ENCODE measurements at places on chromosomes 1 and 21.

GRCh38 chr1:237814319-237814924, 76.3 kb downstream of the ZP4 start:
- DNase-seq, result no peak

- DNase-seq, result no peak
Observed at GRCh38 chr1:45206808-45207623, 611 bp upstream of the ZSWIM5 start.

DNA sequence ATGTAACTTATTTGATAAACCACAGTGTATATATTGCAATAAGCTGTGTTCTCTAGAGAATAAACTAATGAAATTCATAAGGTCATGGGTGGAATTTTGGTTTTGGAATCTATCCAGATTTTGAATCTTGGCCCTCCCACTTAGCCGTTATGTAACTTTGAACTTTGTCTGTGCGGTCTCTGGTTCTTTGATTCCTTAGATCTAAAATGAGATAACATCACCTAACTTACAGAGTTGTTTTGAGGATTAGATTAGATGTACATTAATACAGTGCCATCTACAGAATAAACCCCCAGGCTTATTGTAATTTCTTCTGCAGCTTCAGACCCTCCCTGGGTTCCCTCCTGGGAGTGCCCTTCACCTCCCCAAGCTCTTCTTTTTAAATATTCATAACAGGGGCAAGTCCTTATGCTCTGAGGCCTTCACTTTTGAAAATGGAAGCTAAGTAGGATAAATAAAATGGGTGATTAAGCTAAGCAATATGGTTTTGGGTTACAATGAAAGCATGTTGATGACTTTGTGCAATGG, 124.3 kb downstream of the ATG4C start:
- no peak for DNase-seq

DNA sequence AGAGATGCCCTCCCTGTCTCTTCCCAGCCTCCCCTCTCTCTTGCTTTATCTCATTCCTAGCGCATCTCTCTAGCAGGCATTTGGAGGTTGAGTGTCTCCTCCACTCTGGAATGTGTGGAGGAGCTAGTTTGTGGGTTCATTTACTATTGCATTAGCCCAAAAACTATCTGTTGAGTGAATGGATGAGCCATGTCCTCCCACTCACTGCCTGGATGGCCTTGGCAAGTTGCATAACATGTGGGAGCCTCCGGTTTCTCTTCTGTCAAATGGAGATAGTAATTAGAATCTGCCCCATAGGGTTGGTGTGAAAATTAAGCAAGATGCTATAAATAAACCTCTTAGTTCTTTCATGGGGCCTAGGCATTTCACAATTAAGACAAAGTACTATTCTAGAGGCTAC, 181.8 kb downstream of the KAZN start:
- no peak for DNase-seq

- DNase-seq, result no peak
Observed at GRCh38 chr1:212513586-212513985, 80.9 kb downstream of the NENF start.

DNA sequence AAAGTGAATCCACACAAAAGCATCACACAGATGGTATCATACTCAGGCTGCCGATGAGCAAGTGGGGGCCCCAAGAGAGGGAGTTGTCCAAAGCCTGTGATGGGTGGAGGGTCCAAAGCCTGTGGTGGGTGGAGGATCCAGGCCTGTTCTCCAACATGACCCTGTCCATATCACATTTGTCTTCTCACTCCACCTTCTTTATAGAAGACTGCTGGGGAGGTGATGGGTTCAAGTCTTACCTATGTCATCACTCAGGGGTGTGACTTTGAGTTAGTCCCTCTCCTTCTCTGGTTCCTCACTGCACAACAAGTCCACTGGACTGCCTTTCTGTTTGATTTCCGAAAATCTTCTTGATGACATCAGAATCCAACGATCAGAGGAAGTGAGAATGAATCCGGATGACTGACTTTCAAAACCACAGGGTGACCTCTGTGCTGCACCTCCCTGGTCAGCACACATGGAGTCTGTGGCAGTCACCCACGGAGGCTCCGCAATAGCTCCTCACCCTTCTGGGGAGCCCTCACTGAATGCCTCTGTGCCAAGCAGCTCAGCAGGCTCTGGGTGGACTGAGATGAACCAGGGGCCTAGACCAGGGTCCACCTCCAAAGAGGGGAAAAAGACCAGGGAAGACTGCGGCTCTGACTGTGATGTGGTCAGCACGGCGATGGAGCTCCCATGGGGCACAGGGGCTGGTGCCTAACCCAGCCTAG, 166.8 kb downstream of the HIVEP3 start:
- no peak for DNase-seq

DNA sequence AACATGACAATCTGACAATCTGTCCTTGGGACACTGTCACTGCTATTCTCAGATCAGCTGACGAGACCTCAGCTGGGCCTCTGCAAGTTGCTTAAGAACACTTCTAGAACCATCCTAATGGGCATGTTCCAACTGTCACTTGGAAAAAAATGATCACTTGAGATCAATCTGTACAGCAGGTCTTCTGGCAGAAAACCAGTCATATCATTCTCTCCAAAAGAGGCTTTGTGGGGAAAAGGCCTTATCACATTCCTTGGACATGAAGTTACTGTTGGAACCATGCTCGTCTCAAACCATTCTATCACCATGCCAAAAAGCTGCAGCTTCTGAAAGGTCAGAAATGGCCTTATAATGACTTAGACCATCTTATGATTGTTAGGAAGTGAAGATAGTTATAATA, 744.2 kb downstream of the USP25 start:
- DNase-seq, result no peak

- no peak for DNase-seq
Observed at GRCh38 chr1:41645062-41645461, 160.6 kb upstream of the EDN2 start.

DNA sequence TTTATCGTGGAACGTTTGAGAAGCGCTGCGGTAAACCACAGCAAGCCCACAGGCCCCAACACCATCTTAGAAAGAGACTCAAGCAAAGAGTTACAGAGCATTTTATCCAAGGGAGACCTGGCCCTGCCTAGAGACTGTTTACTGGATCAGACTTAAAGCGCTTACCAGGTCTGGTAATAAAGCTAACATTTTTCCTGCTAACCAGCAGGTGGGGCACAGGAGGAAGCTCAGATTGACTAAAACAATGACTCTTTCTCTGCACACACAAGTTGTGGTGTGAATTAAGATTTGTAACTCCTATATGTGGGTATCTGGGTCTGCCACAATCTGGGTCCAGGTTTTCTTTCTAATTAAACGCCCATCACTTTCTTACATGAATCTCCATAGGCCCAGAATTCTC, 136.5 kb upstream of the ETS2 start:
- no peak for DNase-seq

- DNase-seq, result no peak
Observed at GRCh38 chr1:119254067-119254720, 113.7 kb upstream of the WARS2 start.

- DNase-seq, result no peak
Observed at GRCh38 chr1:198179556-198179981, 22.8 kb downstream of the NEK7 start.

DNA sequence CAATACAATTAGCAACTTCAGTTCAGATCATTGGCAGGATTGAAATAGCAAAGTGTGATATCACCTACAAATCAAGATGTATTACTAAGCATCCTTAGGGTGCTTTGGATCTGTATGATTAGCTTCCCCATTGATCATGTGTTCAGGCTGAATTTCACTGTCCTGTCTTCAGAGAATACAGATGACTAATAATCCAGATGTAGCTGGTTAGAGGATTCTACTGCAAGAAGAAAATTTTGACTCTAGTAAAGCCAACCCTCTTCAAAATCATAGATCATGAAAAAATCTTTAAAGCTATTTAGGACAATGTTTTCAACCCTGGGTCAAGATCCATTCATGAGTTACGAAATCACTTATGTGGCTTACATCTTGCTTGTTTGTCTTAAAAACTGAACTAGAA, 184.4 kb downstream of the PTGER3 start:
- DNase-seq, result no peak

DNA sequence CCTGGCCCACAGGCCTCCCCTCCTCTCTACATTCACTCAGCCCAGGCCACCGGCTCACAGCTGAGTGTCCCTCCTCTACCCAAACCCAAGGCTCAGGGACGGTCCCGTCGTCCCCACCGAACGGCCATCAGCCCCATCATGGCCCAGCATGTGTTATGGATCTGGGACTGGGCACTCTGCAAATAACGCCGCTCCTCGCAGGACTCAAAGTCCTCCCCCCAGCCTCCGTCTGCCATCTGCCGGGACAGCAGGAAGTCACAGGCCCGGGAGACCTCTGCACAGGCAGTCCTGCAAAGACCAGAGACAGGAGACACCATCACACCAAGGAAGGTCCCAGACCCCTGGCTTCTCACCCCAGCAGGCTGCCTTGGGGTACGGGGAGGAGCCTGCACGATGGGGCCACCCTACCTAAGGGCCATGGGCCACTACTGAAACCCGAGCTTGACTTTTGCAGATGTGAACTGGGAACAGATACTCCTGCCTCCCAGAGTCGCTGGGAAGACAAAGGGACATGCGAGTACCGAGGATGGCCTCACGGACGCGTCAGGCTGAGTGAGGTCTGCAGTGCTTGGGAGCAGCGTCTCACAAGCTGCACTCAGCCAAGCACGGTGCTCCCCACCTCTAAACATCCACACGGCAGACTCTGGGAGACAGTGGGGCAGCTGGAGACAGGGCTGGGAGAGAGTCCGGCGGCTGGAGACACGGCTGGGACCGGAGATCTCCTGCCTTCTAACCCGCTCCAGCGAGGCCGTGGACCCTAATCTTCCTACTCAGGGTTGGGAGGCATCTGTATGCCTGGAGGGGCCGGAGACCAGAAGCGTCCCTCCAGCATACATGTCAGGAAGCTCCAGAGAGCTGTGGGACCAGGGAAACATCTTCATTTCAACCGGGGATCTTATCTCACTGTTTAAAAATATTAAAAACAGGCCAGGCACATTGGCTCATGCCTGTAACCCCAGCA, 10.4 kb upstream of the SPATC1L start:
- DNase-seq, result no peak

- no peak for DNase-seq
Observed at GRCh38 chr1:154422521-154422920, 17.4 kb downstream of the IL6R start.

DNA sequence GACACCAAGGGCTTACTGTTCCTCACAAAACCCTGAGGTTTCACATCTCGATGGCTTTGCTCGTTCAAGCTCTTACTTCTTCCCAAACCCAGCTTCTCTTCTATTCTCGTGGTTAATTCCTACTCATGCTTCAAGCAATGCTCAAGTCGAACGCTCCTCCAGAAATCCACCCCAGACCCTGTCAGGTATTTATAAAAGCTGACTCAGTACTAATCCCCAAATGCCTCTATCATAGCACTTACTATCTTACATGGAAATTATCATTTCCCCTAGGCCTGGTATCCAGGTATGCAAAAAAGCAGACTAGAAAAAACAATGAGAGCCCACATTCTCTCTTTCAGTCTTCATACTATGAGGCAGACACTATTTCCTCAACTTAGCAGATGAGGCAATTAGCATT, 6.3 kb downstream of the EBNA1BP2 start:
- no peak for DNase-seq

DNA sequence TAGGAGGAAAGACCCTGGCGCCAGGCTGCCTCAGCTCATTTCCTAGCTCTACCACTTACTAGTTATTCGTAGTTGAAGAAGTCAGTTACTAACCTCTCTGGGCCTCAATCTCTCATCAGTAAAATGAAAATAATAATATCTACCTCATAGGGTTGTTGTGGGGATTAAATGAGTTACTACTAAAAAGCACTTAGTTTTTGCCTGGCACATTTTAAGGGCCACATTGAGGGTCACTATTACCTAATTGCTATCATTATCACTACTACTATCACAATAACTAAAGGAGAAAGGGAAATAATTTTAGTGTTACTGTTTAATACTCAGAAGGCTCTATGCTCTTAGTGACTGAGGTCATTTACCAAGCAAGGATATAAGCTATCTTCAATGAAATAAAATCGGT, 25.0 kb downstream of the TRIT1 start:
- no peak for DNase-seq

DNA sequence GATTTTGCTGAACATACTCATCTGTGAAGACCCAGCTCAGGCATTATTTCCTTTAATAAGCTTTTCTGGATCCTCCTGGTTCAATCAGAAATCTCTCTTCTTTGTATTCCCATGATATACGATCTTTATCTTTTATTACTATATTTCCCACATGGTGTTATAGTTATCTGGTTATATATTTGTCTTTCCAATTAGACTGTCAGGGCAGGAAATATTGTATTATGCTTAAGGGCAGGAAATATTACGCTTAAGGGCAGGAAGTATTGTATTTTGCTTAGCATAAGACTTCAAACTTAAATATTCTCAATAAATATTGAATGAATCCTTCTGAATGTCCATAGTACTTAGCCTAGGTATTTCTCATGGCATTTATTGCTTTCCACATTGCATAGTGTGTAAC, 122.2 kb downstream of the COQ8A start:
- no peak for DNase-seq

DNA sequence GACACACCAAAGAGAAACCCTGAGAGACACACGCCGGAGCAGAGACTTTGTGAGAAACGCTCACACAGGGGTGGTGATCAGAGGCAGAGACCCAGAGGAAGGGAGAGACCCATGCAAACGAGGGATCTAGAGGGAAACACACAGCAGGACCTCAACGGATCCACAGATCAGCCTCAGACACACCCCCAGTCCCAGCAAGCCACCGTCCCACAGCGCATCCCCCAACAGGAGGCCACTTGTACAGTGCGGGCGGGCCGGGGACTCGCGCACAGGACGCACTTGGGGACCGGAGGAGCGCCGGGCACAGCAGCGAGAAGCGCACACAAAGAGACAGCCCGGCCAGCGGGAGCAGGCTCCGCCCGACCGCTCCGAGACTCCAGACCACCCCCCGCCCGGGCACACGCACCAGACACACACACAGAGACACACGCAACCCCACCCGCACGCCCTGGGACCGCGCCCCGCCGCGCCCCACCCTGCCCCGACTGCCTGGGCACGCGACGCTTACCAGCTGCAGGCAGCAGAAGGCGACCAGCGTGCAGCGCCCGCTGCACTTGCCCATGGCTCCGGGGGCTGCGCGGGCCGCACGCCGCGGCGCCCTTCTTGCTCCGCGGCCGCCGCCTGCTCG, 587 bp downstream of the NKAIN1 start:
- DNase-seq, result no peak

DNA sequence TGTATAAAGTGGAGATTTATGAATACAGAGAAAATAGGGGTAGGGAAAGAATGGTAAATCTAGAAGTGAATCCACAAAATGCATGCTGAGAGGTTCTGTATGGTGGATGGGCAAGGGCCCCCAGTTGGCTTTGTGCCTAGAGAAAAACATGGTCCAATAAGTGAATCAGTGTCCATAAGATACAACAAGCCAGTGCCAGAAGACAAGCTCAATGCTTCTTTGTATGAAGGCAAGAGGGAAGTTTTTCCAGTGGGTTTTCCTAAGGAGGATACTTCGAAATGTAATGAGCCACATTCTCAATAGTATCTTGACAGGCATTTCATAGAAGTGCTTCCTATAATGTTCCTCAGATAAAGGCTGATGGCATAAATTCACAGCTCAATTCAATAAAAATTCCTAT, 169.4 kb upstream of the HMCN1 start:
- no peak for DNase-seq

Measured in effector CD4-positive, alpha-beta T cell (primary cell).